WERI-Rb-1 (cell line): ENCODE measurements at places on chromosomes 16 and 17.

DNA sequence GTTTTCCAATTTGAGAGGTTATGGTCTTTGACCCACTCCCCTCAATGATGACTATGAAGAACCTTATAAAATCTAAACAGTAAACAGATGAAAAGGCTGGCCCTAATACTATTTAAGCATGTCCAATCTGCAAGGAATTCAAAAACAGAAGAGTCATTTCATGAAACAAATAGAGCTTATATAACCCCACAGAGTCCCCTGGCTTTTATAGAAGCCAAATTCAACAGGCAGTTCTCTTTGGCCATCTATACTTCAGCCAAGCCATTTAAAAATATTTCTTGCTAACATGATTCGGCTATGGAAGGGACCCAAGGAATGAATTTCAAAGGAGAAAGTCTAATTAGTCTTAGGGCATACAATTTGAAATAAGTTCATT is 43.4 kb downstream of the SPOP start:
- no peak for DNase-seq

GRCh38 chr17:61570118-61570517 is 20.9 kb downstream of the NACA2 start:
- DNase-seq, result no peak

DNA sequence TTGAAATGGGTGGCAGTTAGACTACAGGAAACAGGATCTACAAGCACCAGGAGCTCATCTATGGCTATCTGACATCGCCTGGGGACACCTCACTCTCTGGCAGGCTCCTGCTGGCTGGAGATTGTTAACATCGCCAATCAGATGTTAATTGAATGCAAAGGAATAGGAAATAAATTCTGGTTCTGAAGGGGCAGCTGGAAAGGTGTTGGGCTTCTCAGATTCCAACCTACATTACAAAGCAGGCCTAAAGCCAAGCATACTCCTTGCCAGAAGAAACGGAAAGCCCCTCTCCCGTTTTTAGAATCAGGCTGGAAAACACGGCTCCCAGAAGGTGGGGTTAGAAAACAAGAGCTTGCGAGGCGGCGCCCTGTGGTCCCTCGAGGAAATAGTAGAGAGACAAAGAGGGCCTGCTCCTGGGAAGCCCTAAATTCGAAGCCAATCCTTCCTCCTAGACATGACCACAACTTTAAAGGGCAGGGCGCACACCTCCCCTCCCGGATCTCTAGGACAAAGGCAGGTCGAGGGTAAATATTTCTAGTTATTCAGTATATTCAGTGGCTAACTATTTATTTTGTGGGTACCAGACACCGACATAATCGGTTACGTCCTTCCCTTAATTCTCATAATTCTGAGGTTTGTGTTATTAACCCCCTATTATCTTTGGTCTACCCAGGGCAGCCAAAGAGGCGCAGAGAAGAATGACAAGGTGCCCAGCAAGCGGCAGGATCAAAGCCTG is 763 bp upstream of the TOM1L1 start:
- no peak for DNase-seq

DNA sequence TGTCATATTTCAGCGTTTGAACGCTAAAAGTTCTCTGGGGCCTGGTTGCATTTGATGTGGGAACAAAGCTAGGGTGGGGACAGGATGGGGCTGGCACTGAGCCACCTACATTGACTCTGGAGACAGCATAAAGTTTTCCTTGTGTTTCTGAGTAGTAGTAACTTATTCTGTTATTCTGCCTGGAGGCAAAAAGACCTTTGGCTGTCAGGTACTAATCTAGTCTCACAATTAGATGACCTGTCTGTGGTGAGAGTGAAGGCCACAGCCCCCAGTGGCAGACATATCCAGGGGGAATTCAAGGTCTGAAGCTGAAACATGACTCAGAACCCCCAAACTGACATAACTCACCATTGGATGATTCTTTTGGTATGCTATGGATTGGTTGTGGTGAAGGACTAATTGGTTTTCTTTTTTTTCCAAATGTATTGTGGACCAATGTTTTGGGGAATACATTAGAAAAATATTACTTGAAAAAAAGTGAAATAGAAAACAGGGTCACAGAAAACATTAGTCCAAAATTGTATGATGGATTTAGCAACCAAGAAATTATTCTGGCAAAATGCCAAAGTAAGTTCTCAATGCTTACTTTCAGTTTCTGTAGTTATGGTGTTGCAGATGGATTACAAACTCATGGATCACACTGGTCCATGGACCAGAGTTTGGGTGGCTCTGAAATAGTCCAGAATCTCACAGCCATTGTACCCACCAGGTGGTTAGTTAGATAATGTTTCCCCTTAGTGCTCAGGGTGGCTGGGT is 10.5 kb upstream of the SALL1 start:
- no peak for DNase-seq

GRCh38 chr17:632560-632959 is 82.1 kb downstream of the VPS53 start:
- no peak for DNase-seq
